ENCODE measurements at places on chromosomes 12 and 14.

- DNase-seq, result no peak
Measured at GRCh38 chr12:59147791-59148190, 227.5 kb upstream of the LRIG3 start.

DNA sequence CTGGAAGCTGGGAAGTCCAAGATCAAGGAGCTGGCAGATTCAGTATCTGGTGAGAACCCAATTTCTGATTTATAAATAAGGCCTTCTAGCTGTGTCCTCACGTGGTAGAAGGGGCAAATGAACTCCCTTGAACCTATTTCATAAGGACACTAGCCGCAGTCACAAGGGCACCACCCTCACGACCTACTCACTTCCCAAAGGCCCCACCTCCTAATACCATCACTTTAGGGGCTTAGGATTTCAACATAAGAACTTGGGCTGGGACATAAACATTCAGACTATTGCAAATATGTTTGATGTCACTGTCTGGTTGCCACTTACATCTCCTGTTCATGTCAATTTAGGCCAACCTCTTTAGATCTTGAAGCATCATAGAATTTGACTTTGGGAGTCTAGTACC is 10.8 kb upstream of the CNIH1 start:
- DNase-seq, result no peak

DNA sequence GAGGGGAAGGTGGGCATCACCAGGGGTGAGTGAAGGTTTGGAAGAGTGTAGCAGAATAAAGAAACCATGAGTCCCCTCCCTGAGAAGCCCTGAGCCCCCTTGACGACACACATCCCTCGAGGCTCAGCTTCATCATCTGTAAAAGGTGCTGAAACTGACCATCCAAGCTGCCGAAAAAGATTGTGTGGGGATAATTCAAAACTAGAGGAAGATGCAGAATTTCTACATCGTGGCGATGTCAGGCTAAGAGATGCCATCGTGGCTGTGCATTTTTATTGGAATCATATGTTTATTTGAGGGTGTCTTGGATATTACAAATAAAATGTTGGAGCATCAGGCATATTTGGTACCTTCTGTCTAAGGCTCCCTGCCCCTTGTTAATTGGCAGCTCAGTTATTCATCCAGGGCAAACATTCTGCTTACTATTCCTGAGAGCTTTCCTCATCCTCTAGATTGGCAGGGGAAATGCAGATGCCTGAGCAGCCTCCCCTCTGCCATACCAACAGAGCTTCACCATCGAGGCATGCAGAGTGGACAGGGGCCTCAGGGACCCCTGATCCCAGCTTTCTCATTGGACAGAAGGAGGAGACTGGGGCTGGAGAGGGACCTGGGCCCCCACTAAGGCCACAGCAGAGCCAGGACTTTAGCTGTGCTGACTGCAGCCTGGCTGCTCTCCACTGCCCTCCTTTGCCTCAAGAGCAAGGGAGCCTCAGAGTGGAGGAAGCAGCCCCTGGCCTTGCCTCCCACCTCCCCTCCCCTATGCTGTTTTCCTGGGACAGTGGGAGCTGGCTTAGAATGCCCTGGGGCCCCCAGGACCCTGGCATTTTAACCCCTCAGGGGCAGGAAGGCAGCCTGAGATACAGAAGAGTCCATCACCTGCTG is 7.0 kb downstream of the SERPINA1 start:
- no peak for DNase-seq

DNA sequence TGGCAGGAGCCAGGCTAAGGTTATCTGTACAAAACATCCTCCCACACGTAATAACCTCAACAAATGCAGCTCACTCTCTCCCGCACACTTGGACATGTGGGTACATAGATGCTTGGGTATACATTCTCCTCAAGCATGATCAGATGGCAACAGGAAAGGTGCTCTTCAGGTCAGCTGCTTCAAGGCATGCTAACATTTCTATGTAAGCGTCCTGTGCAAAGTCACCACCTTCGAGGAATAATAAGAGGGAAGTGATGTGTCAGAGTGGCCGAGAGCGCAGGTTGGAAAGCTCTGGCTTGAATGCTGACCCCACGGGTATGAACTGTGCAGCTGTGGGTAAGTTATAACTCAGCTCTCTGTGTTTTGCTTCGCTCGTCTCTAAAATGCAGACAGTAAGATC is 24.2 kb upstream of the SLC6A12 start:
- DNase-seq, result no peak

- DNase-seq, result peak; percentile 35
Measured at GRCh38 chr12:31117203-31118011, 43.7 kb downstream of the DDX11 start.

GRCh38 chr14:103198131-103199105 is 75.2 kb downstream of the TNFAIP2 start:
- DNase-seq, result no peak

- no peak for DNase-seq
Measured at GRCh38 chr12:121688966-121689365, 19.5 kb upstream of the MORN3 start.

- DNase-seq, result no peak
Measured at GRCh38 chr14:95196268-95196667, 38.9 kb upstream of the DICER1 start.

DNA sequence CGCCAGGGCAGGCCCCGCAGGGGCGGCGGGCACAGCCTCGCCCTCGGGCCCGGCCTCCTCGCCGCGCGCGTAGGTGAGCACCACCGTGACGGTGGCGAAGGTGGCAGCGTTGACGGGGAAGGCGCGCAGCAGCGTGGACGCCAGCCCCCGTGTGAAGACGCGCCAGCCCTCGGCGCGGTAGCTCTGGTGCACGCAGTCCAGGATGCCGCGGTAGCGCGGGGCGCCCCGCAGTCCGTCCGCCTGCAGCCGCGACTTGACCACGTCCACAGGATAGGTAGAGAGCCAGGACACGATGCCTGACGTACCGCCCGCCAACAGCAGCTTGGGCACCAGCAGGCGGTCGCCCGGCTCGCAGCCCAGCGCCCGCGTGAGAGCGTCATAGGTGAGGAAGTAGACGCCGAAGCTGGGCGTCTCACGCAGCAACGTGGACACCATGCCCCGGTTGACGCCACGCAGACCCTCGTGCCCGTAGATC is 13.9 kb downstream of the SLC25A29 start:
- DNase-seq, result no peak

GRCh38 chr14:79373451-79373850 is 837.9 kb downstream of the DIO2 start:
- DNase-seq, result no peak

All from T follicular helper cell (primary cell).